ENCODE measurements at places on chromosomes 11 and 22.

- no peak for DNase-seq
Observed at GRCh38 chr11:64729851-64730382, 6.9 kb upstream of the NRXN2 start.

DNA sequence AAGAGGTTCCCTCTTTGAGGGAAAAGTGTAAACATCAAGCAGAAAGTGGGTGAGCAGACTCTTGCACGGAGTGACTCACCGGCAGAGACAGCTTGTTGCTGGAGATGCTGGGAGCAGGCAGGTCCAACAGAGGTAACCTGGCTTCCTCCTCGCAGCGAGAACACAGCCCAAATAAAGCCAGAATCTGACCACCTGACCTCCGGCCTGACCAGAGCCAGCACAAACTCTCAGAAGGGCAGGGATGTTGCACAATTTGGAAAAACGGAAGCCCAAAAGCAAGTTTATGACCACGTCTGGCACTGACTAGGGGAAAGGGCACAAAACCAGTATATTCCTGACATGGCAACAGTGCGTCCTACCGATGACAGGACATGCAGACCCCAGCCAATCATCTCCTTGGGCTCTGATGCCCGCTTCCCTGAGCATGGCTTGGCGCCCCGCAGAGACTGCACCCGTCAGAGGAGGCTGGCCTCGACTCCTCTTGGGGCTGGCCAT lies 5.4 kb downstream of the SMCO4 start:
- peak; percentile 33 for DNase-seq

- peak; percentile 64 for DNase-seq
Observed at GRCh38 chr11:36098087-36098486, 154.2 kb downstream of the LDLRAD3 start.

- DNase-seq = peak; percentile 72
Observed at GRCh38 chr11:124898711-124899110, 1.0 kb upstream of the ROBO4 start.

GRCh38 chr22:39994041-39994565 lies 651 bp upstream of the FAM83F start:
- DNase-seq = no peak

- no peak for DNase-seq
Observed at GRCh38 chr22:26016916-26017315, 152.3 kb upstream of the SEZ6L start.

DNA sequence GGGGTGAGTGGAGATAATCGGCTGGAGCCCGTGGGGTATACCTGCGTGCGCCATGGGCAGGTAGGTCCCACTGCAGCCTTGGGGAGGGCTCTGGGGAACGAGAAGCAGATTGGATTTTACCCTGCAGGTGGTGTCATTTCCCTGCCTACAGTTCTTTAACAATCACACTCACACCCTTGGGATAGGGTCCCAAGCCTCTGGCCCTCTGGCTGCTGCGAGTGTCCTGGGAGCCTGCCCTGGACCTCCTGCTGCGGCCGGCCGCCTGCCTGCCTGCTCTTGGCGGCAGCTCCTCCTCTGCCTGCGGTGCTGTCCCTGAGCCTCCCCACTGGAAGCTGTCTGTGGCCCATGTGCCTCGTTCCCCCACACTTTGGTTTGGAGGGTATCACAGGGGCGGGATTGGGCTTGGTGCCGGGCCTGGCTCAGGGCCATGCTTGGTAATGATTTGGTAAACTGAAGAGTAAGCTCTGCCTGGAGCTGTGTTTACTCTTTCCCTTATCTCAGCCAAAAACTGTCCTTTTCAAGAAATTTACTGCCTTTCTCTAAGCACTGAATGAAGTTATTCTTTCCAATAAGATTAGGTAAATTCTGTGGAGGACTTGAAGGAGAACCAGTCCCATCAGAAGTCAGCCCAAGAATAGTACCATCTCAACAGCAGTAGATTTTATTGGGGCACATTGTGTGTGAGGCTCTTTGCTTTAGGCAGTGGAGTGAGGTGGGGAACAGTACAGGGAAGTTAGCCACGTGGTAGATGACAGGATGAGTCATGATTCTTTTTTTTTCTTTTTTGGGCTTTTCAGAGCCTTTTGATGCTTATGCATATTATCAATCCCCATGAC lies 53.7 kb downstream of the TBC1D22A start:
- DNase-seq = no peak

- no peak for DNase-seq
Observed at GRCh38 chr22:50609599-50609998, 9.0 kb downstream of the MAPK8IP2 start.

DNA sequence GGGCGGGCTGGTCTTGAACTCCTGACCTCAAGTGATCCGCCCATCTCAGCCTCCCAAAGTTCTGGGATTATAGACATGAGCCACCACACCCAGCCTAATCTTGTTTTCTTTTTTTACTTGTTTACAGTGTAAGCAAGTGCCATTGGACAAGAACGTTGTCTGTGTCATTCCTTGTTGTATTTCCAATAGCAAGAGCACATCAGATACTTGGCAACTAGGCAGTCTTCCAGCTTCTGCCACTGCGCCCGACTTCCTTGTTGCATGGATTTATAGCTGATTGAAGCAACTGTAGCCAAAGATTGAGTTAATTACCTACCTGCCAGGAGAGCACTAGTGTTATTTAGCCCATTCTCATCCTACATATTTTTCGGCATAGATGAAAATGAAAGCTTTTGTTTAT lies 3.1 kb upstream of the SGSM3 start:
- no peak for DNase-seq

- no peak for DNase-seq
Observed at GRCh38 chr22:30866216-30866615, 102.4 kb downstream of the MORC2 start.

DNA sequence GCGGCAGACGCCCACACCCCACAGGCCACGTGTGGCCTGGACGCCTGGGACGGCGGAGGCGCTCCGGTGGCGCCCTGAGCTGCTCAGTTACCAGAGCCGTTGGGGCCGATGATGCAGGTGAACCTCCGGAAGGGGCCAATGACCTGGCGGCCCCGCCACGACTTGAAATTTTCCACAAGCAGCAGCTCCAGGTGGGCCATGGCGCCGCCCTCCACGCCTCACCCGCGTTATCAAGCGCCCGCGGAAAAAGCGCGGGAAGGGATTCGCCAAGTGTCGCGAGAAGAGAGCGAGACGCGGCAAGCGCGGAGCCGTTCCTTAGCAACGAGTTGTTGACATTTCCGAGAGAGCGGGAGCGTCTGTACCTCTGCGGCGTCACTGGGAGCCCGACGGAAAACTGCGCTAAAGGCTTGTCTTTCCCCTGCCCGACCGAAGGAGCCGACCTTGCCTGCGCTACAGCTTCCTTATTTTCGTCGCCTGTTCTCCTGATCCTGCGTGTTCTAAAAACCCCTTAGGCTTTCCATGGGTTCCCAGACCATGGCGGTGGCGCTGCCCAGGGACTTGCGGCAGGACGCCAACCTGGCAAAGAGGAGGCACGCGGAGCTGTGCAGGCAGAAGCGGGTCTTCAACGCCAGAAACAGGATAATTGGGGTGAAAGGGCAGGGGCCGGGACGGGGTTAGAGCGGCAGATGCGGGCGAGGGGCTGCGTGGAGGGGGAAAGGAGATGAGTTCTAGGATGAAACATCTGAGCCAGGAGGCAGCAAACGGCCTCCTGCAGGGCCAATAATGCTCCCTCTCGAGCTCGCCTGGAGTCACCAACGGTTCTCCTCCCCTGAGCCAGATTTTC lies at the start of the genes RIBC2 and SMC1B:
TSS of gene RIBC2 (plus strand) at position 326 of the 844 bp plus-strand sequence. CDS start at position 520, 194 bp downstream.
TSS of gene SMC1B (minus strand) at position 232 of the 844 bp plus-strand sequence. CDS start at position 200, 32 bp downstream.
- DNase-seq = peak; percentile 85

- DNase-seq = no peak
Observed at GRCh38 chr11:1642288-1643145, 12.9 kb downstream of the KRTAP5-5 start.

Measured in left cardiac atrium (tissue), 4 donors.